Stimulated activated CD4-positive, alpha-beta T cell treated with anti-CD3 and anti-CD28 coated beads, Interleukin-12 subunit alpha, Interleukin-12 subunit beta, amount 100 ng/mL, for 48 hours (primary cell): ENCODE measurements at places on chromosomes 5 and 9.

GRCh38 chr9:6567140-6567591, 78.4 kb downstream of the GLDC start:
- peak; percentile 13 for DNase-seq

GRCh38 chr5:83540105-83540504, 68.6 kb downstream of the VCAN start:
- DNase-seq = no peak

- no peak for DNase-seq
Observed at GRCh38 chr9:34526026-34526425, 3.2 kb upstream of the ENHO start.

- no peak for DNase-seq
Observed at GRCh38 chr9:33162721-33163311, 4.3 kb downstream of the B4GALT1 start.

- DNase-seq = no peak
Observed at GRCh38 chr5:61182449-61182848, 20.2 kb upstream of the SMIM15 start.

- DNase-seq = peak; percentile 73
Observed at GRCh38 chr9:114382699-114383520, 4.9 kb downstream of the AKNA start.

DNA sequence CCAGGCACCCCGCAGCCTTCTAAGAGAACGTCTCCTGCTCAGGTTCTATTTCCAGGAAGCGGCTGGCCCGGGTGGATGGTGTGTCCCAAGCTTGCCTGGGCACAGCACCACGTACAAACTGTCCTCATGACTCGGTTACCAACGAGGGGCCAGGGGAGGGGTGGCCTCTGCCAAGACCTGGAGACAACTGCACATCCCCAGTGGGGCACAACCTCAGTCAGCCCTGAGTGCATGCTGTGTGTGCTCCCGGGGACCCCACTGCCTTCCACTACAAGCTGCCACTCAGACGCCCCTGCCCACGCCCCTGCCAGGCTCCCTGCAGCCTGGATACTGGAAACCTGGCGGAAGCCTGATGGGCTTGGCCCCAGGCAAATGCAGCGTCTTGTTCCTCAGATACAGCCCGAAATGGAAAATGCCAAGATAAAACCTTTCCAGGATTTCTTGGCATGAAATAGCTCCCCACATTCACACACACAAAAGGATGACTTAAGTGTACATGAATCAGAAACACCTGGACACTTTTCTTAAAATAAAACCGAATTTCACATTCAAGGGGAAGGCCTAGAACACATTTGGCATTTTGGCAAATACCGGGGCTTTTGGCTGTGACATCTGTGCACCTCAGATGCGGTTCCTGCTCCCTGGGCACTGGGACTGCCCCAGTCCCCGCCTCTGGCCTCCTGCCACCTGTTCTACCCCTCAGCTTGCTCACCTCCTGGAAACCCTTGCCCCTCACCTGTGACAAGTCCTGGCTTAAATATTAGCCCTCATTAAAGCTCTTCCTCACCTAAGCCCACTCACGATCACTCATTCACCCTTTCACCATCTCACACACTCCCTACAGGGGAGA, 62.5 kb downstream of the COL23A1 start:
- no peak for DNase-seq
